ENCODE measurements at places on chromosomes 2 and 18.

- no peak for DNase-seq
Observed at GRCh38 chr2:231170055-231170454, 28.4 kb upstream of the ARMC9 start.

DNA sequence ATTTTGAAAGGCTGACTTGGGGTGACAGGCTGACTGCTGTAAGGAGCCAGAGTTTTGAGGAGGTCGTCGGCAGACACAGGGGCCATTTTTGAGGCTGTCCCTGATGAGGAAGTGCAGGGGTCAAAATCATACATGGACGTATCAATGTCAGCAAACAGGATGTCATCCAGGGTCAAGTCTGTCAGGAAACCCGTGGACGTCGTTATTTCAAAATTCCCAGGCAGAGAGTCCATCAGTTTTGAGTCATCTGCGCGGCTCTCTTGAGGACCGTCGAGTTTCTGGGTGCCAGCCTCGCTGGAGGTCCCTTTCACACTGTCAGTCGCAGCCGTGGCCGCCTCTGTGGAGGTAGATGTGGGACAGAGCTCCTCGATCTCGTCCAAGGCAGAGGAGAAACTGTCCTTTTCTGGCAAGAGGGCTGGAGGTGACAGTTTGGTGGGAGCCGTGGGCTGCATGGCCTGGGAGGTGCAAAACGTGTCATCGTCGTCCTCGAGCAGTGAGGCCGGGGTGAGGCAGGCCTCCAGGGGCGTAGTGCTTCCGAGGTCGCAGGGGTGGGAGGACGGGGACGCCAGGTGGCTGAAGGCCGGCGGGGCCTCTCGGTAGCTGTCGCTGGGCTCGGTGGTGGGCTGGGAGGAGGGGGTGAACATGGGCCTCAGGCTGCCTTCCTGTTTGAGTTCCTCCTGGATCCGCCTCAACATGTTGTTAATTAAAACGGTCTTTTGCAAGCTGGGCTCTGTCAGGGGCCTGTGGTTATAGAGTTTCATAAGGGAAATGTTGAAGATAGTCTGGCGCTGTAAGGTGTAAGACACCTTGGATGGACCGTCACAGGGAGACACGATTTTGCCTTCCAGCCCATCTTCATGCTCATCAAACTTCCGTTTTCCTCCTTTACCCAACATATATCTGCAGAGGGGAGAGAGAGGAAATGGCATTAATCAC is 17.5 kb downstream of the SERTAD2 start:
- no peak for DNase-seq

DNA sequence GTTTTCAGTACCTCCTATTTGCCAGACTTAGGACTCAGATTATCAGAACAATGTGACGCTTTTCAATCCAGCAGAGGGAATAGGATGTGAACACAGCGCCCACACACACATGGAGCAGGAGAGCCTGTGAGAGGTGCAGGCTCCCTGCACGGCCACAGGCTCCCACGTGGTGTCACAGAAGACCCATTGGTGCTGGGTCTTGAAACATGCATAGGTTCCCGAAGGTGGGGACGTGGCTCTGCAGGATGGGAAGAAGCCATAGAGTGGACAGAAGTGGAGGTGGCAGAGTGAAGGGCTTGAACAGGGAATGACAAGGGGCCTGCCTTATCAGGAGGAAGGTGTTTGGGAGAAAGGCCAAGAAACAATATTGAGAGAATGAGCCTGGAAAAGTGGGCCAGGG is 78.5 kb upstream of the BCL2L11 start:
- DNase-seq: no peak

- no peak for DNase-seq
Observed at GRCh38 chr2:207771421-207771820, 1.7 kb upstream of the FZD5 start.

GRCh38 chr18:76398295-76398694 is 96.7 kb downstream of the ZNF516 start:
- no peak for DNase-seq

DNA sequence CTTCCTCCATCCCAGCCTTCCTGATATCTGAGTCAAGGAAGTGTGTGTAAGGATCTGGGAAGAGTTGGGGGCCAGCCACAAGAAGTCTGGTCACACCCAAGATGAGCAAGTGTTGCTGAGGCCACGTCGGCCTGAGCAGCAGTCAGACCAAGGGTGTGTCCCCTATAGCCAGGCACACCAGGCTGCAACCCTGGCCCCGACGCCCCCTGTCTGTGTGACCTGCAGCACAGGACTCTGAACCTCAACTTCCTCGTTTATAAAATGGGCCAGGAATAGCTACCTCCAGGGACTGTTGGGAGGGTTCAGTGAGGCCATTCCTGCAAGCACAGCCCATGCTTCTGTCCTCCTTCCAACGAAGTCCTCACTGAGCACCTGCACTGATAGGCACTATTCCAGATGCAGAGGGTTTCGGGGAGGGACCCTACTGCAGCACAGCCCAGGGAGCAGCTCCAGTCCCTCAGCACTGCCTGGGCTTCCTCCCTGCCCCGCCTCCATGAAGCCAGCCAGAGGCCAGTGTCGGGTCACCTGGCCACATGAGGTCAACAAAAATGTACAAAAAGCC is 13.3 kb downstream of the LIMS2 start:
- DNase-seq: no peak

DNA sequence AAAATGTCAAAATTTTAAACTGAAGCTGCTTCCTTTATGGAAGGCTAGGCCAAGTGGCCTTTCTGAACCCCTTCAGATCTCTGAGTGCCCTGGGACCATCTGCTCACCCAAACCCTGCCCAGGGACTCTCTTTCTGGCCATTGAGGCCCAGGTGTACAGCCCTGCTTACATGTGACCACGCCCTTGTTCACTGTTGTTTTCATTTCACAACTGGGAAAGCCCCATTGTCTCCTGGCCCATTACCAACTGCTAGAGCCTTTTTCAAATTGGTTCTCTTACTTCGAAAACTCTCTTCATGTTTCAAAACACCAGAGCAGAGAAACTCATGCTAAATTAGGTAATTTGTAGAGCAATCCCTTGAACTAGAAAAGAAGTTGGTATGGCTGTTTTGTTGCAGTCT is 219.5 kb upstream of the TANK start:
- no peak for DNase-seq

GRCh38 chr2:239000500-239001073 is 152.7 kb downstream of the TWIST2 start:
- no peak for DNase-seq

DNA sequence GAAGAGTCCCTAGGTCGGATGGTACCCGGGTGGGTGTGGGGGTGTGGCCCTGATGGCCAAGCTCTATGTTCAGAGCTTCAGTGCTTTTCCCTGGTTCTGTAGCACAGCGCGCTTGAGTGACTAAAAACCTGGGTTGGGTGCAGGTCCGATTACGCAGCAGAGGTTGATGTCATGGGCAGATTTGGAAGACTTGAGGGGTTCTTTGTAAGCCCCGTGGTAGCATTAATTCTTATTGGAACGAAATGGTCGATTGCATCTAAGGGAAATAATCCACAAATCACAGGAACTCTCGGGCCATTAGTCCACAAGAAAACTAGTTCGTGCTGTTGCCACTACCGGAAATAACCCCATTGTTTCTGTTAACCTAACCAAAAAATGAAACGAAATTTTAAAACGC is 9.0 kb downstream of the HOXD8 start:
- no peak for DNase-seq

GRCh38 chr2:226835796-226836547 is at the start of gene RHBDD1:
RHBDD1 (plus strand) TSS chr2:226836054; CDS start chr2:226864694, 28,640 bp downstream.
- no peak for DNase-seq

DNA sequence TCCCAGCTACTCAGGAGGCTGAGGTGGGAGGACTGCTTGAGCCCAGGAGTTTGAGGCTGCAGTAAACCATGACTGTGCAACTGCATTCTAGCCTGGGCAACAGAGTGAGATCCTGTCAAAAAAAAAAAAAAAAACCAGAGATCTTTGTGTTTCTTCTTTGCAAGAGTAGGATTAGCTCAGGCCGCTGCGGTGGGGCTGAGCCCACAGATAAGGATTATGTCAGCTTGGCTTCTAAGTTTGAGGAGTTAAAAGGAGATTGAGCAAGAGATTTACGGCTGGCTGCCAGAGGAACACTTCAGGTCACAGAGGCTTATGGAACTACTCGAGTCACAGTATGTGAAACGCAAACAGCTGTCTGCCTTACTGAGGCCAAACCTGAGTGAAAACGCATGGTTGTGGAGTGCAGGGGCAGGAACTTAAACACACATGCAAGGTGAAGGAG is 146.7 kb upstream of the L3MBTL4 start:
- DNase-seq: no peak

GRCh38 chr2:191679818-191680600 is 2.1 kb downstream of the NABP1 start:
- DNase-seq: no peak

- no peak for DNase-seq
Observed at GRCh38 chr2:200738590-200738989, 73.1 kb upstream of the BZW1 start.

GRCh38 chr18:74234326-74235171 is 57.2 kb downstream of the CYB5A start:
- no peak for DNase-seq

DNA sequence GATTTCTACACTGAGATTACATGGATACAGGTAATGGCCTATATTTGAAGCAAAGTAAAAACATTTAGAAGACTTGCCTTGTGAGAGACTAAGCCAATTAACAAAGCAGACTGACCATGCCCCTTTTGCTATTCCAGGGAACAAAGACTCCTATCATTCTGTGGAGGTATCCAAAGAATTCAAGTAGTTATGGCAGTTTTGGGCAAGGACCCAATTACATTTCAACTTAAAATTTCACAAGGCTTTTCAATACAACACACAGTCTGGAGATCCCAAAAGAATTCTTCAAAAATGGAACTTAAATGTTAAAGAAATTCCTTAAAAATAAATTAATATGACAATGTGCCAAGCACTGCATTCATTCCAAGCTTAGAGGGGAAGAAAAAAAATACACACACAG is 109.2 kb upstream of the CHRNA1 start:
- DNase-seq: no peak

GRCh38 chr2:184270660-184271059 is 327.7 kb upstream of the ZNF804A start:
- DNase-seq: no peak

DNA sequence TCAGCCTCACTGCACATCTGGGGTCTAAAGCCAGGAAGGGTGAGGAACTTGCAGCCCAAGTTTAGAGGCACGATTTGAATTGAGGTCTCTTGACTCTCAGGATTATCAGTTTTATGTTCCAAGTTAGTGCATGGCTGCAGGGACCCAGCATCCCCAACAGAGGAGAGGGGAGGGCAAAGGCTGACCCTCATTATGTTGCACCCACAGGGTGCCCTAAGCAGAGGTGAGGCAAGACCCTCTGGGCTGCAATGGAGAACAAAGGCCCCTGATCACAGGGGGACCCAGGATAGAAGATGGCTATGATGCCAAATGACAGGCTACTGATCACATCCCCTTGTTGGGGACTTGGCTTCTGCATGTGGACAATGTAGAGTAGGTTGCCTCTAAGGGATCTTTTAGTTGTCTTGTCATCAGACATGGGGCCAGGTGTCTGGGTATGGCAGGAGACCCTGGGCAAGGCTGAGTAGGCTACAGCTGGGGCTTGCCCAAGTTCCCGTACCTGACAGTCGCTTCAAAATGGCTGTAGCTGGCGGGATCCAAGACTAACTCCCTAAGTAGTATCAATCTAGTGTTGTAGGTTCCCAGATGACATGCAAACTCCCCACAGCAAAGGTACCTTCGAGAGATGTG is 4.5 kb upstream of the GDF7 start:
- DNase-seq: no peak
